ENCODE measurements at places on chromosomes 12 and 14.

DNA sequence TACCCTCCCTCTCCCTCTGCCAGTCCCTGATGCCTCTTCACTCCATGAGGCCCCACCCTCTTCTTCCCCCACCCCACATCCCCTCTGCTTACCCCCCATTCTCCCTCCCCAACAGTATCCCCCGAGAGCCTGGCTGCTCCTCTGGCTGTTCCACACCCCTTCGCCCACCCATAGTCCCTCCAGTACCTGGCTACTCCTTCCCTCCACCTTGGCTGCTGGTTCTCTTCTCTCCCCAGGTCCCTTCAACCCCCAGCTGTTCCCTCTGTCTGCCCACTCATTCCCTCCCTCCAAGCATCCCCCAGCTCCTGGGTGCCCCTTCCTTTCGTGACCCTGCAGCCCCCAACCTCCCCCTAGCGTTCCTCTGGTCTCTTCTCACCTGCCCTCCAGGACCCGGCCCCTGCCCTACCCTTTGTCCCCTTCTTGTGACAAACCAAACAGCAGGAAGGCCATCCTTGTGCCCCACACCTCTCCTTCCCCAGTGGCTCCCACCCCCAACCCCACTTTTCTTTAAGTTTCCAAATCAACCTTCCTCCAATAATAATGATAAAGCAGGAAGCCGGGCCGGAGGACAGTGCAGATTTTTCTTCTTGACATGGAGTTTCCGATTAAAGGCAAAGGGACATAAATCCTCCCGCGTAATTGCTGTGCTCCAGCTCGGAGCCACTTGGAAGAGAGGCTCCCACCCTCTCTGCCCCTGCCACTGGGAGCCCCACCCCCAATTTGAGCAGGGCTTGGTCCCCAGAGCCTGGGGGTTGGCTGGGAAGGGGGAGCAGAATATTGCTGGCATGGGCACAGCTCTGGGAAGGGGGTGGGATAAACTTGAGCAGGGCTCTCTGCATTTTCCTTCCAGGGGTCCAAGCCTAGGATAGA, 40.0 kb downstream of the SMUG1 start:
- DNase-seq, result no peak

GRCh38 chr12:69792533-69792932, 32.5 kb upstream of the MYRFL start:
- DNase-seq, result no peak

- peak; percentile 39 for DNase-seq
Observed at GRCh38 chr14:101119830-101120571, 216.5 kb upstream of the RTL1 start.

GRCh38 chr12:116009805-116010204, 267.7 kb downstream of the MED13L start:
- no peak for DNase-seq

DNA sequence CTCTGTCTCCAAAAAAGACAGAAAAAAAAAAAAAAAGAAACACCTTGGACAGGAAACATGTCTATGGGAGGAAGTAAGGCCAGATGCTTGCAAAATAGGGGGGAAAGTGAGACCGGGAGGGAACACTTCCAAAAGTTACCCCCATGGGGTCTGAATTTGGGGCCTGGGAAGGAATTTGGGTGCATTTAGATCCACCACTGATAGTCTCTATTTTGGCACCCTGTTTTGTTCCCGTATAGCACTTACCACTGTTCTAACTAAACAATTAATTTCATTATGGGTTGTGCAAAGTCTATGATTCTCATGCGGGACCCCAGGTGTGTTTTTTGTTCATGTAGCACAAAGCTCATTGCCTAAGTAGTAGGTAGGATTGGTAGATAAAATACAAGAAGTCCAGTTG, 1.4 kb upstream of the MLEC start:
- no peak for DNase-seq

Measured in NCI-H1092 (cell line).